PC-3 (cell line): ENCODE measurements at places on chromosomes 12 and 14. TPM values are rescaled to one million over a fixed set of nuclear protein-coding genes. Genes with fewer than 3 reads are reported as not detected.

DNA sequence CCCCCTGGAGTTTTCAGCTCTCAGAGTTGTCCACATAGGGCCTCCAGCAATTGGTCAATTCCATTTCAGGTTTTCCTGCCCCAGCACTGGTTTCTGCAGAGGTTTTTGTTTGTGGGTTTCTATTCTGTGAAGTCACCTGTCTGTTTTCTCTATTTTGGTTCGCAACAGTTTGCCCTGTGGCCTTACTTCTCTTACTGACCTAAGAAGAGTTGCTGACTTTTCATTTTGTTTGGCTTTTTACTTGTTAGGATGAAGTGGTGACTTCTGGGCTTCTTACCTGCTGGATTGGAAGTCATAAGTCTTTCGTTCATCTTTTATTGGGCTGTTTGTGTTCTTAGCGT is 196.4 kb upstream of the PARP11 start:
- DNase-seq = no peak

- no peak for DNase-seq
Measured at GRCh38 chr12:49527361-49528130, 11.3 kb upstream of the KCNH3 start.

GRCh38 chr12:10128687-10129086 is 1.3 kb downstream of the CLEC7A start:
- no peak for DNase-seq

GRCh38 chr12:117875744-117876435 is 92.9 kb downstream of the KSR2 start:
- no peak for DNase-seq

DNA sequence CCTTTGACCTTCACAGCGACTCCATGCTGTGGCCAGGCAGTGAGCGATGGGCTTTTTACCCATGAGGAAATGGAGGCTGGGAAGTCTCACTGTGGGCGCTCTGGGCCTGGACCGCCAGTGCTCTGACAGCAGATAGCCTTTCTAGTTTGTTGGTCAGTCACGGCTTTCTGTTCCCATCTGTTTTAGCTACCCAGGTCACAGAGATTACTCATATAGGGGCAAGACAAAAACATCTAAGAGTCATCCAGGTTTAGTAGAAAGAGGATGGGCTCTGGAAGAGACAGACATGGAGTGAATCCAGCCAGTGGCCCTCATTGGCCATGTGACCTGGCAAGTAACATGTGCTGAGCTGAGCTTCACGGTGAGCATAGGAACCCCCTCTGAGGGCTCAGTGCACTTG is 68.6 kb downstream of the MARK3 start:
- no peak for DNase-seq

DNA sequence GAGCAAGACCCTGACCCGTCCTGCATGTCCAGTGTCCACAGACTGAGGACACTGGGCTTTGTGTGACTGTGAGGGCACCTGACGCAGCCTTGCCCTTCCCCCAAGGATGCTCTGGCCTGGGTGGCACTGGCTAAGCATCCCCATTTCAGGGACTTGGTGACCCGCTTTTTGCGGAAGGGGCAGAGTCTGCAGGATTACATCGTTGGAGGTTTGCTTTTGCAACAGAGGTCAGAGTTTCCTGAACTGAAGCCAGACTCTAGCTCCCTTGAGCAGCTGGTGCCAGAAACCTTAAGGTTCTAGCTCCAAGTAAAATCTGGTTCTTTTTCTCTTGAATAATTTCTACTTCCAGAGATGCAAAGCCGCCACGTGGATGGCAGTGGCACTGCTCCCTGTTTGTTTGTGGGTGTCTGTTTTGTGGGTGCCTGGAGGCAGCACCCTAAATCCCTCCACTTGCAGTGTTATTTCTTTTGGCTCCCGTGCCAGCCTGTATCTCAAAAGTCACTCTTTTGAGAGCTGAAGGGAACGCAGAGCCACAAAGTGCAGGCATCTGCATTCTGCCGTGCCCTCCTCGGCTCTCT is 184.7 kb downstream of the TSPAN9 start:
- no peak for DNase-seq

DNA sequence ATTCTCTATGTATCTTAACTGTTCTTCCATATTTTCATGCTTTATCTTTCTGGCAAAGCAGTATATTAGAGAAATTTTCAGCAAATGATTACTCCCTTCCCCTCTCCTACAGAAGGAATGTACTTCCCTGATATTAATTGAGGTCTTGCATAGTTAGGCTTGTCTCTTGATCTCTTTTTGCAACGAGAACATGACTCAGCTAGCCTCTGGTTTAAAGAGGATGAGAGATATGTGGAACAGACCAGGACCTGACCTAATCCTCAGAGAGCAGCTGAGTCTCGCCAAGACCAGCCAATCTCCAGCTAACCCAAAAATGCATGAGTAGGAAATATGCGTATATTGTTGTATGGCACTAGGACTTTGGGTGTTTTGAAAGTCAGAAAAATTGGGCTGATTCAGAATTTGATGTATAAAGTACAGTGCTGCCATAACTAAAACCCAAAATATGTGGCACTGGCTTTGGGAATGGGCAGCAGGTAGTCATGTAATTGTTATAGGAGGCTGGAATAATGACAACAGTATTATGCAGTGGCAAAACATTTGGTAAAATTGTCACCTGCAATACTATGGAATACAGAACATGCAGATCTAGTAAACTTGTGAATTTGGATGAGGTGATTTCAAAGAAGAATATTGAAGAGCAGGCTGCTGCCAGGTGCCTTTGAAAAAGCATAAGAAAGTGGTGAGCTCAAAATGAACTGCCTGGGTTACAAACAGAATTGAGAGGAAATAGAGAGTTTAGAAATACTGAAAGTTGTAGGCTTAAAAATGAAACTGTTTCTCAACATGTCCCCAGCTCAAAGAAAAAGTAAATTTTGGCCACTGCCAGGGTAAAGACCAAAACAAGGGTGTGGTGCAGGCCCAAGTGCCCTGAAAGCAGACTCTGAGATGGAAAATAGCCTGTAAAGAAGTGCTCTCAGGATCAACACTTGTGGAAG is 9.3 kb upstream of the USP15 start:
- no peak for DNase-seq

WSCD2 gene
- not detected in 2 replicates for total RNA-seq

PPP1R1A gene
- not detected in 2 replicates for total RNA-seq

PHETA1 gene
- 18.6 and 22.8 TPM in 2 replicates for total RNA-seq

TAS2R8 gene
- not detected in 2 replicates for total RNA-seq
